ENCODE measurements at places on chromosomes 1 and 21. TPM values are rescaled to one million over a fixed set of nuclear protein-coding genes. Genes with fewer than 3 reads are reported as not detected.

The NIBAN1 gene
- 544 TPM for total RNA-seq

The HCRTR1 gene
- 0.52 TPM for total RNA-seq

The CR2 gene
- not detected for total RNA-seq

The SLC45A3 gene
- 6.1 TPM for total RNA-seq

The DENND2D gene
- total RNA-seq: 1.2 TPM

The CR1 gene
- total RNA-seq: 19.3 TPM

The SPRR2E gene
- not detected for total RNA-seq

The CFHR3 gene
- total RNA-seq: not detected

The AK4 gene
- total RNA-seq: 87.8 TPM

DNA sequence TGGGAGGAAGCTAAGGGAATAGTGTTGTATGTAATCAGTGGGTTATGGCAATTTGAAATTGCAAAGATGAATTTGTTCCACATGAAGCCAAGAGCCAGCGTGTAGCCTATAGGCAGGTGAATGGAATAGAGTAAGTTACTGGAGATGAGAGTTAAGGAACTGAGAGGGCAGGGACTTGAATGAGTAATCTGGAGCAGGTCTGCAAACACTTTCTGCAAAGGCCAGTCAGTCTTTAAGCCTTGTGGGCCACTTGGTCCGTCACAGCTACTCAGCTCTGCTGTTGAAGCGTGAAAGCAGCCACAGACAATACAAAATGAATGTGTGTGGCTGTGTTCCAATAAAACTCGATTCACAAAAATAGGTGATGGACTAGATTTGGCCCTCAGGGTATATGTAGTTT lies 29.2 kb downstream of the SZT2 start:
- H3K4me1 ChIP-seq: peaks cover 2% of the 10 kb centered on the region
- DNase-seq: no peak
- no peak overlapping the region for H3K27ac ChIP-seq
- no peaks in the 10 kb centered on the region for H3K27me3 ChIP-seq
- H3K36me3 ChIP-seq: peaks cover 83% of the 10 kb centered on the region

DNA sequence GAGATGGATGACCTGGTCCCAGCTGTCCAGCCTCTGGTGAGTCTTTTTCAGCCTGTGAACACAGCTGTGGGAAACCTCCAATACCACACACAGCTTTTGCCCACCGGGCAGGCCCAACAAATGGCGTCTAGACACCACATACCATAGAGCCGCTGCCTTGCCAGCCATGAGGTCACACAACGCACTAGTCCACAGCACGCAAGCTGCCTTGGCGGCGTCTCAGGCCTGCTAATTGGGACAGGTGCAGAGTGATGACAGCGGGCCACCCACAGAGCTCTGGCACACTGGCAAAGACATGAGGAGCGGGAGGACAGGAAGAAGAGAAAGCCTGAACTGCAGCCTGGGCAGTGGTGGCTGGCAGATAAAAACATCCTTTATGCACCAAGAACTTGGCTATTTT lies 125.5 kb downstream of the ADAMTS1 start:
- no peak overlapping the region for H3K27ac ChIP-seq
- H3K27me3 ChIP-seq: no peaks in the 10 kb centered on the region
- peak; percentile 27 for DNase-seq

DNA sequence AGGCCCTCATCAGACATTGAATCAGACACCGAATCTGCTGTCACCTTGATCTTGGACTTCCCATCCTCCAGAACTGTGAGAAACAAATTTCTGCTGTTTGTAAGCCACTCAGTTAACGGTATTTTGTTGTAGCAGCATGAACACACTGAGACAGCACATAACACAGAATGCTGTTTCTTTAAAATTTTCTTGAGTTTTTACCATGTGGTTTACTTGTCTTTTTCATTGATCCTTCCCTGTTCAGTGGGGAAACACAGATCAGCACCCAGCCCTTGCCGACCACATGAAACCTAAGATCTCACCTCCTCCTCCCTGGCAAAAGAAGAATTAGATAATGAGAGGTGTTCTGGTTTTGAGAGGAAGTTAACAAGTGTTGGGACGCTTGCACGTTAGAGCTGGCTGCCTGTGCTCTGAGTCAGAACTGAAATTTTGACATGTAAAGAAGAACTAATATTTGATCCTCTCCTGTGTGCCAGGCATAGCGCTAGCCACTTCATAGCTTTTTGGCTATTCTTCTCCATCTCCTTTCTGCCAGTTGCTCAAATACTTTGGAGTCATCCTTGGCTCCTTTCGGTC lies 179.6 kb downstream of the DHRS3 start:
- no peak for DNase-seq
- H3K27me3 ChIP-seq: no peaks in the 10 kb centered on the region
- no peak overlapping the region for H3K4me3 ChIP-seq
- H3K4me1 ChIP-seq: peaks cover 23% of the 10 kb centered on the region
- H3K36me3 ChIP-seq: peaks cover 6% of the 10 kb centered on the region
- peak overlapping the region; percentile 6 for H3K27ac ChIP-seq

DNA sequence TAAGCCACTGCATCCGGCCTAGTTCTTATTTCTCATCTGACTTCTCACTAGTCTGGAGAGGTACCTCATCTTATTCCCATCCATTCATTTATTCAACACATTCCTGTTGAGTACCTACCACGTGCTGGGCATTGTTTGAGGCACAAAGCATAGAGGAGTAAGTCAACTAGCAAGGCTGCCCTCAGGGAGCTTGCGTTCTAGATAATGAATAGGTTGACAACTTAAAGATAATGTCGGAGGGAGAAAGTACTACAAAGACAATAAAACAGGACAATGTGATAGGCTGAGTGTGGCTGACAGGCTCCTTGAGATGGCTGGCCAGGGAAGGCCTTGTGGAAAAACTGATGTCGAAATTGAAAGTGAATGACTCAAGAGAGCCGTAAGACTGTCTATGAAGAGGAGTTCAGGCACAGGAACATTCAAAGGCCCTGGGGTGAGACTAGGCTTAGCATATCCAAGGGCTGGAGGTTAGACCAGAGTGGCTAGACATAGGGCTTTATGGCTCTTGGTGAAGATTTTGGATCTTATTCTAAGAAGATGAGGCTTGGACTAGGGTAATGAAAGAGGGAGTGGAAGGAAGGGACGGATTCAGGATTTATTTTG lies 18.3 kb downstream of the SPATA21 start:
- DNase-seq: no peak
- no peak overlapping the region for H3K4me3 ChIP-seq
- H3K27ac ChIP-seq: no peak overlapping the region

- H3K36me3 ChIP-seq: no peaks in the 10 kb centered on the region
- DNase-seq: no peak
- no peak overlapping the region for H3K4me3 ChIP-seq
- no peak overlapping the region for H3K27ac ChIP-seq
Measured at GRCh38 chr1:63022319-63022718, 238.4 kb downstream of the ATG4C start.

DNA sequence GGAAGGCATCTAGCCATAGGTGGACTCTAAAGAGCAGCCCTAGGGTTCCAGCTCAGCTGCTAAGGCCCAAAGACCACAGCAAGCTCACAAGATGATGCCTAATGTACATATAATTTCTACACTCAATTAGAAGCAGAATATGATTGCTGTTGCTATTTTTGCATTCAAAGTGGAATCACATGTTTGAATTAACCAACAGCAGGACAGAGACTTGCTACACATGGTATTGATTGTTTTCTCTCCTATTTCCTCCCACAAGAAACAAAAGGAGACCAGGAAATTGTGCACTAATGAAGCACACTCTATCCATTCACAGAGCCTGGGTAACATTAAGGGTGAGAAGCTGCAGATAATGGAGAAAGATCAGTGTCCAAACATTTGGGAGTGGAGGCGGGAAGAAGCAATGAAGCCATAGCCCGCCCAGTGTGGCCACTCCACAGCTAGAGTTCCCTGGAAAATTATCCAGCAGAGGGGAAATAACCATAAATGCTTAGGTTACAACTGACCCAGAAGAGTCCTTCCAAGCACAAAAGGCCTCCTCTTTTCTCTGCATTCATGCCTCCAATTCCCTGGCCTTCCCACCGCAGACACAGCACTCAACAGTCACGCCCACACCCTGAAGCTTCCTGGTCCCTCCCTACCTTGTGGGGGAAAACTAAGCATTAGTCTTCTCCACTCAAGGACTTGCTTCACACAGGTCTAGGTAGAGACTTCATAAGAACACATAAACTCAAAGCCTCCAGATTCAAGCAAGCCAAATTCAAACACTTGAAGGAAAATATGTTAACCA lies 7.5 kb downstream of the CNN3 start:
- no peak overlapping the region for H3K4me3 ChIP-seq
- DNase-seq: no peak
- H3K36me3 ChIP-seq: peaks cover 3% of the 10 kb centered on the region
- H3K4me1 ChIP-seq: peaks cover 99% of the 10 kb centered on the region
- H3K27ac ChIP-seq: peak overlapping the region; percentile 1
- H3K27me3 ChIP-seq: no peaks in the 10 kb centered on the region

DNA sequence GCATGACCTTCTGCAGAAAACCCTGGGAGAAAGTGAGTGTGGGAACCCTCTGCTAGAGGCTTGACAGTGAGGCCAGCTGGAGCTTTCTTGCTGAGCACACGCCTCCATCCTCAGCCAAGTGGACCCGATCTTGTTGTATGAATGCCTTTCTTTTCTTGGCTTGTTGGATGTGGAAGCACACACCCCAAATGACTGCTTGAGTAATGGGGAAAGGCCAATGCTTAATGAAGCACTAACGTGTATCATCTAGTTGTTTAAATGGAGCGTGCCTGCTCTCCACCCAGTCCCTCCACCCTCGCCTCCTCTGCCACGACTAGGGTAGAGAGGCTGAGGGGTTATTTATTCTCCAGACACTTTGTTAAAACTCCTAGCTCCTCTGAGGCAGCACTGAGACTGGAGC lies 54.3 kb upstream of the IKBKE start:
- H3K4me3 ChIP-seq: no peak overlapping the region
- peaks cover 20% of the 10 kb centered on the region for H3K4me1 ChIP-seq
- no peak for DNase-seq
- H3K27ac ChIP-seq: no peak overlapping the region

DNA sequence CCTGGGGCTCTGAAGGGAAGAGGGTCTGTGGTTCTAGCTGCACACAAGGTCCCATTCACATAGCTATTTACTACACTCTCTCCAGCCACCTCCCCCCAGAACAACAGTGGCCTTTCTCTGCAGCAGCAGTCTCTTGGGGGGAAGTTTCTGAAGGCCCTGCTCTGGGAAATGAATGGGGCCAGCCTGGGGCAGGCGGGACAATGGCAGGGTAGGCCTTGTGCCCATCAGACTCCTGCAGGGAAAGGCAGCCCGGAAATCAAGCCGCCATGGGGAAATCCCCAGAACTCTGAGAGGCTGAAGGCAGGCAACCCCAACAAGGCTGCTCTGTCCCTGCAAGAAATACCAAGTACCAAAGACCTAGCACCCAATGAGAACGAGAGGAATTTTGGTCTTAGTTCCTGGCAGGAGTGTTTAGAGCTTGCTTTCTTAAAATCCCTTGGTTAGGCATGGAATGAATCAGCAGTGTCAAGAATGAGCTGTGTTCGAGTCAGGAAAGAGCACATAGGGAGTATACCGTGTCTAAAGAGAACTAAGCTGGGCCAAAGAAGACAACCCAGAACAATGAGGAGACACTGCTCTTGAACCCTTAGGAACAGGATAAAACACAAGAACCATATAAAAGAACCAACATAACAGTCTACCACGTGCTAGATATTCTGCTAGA lies 11.3 kb downstream of the ARHGEF11 start:
- H3K4me1 ChIP-seq: no peaks in the 10 kb centered on the region
- no peak overlapping the region for H3K27ac ChIP-seq
- no peak for DNase-seq
- H3K4me3 ChIP-seq: no peak overlapping the region
- H3K36me3 ChIP-seq: no peaks in the 10 kb centered on the region
- no peaks in the 10 kb centered on the region for H3K27me3 ChIP-seq

- no peaks in the 10 kb centered on the region for H3K4me1 ChIP-seq
- peaks cover 93% of the 10 kb centered on the region for H3K36me3 ChIP-seq
- H3K4me3 ChIP-seq: no peak overlapping the region
- no peaks in the 10 kb centered on the region for H3K27me3 ChIP-seq
Measured at GRCh38 chr21:39263372-39263771, 50.1 kb downstream of the BRWD1 start.

DNA sequence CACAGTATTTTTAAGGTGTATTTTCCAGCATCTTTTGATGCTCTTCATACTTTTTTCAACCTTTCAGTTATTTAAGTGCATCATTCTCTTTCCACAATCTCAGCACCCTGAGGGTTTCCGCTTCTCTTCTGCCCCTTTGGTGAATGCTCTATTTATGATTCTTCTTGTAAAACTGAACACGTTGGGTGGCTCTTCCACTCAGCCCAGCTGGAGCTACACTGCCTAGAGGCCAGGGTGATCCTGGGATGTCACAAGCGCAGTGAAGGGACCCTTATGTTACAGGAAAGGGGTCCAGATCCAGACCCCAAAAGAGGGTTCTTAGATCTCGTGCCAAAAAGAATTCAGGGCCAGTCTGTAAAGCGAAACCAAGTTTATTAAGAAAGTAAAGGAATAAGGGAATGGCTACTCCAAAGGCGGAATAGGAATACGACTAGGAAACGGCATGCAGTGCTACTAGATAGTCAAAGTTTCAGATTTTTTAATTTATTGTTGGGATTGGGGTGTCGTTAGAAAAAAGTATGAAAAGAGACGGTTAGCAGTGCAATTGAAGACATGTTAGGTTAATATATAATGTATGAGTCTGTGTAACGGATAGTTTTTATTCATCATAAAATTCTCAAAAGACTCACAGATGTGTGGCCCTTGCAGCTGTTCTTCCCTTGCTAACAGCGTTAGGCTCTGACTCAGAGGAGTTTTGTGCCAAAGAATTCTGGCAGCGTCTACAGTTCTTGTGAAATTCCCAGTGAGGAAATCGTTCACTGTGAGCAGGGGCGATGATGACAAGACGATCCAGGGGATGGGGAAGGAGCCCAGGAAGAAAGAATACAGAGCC lies 14.4 kb upstream of the ERVH48-1 start:
- no peaks in the 10 kb centered on the region for H3K27me3 ChIP-seq
- no peak overlapping the region for H3K4me3 ChIP-seq
- no peaks in the 10 kb centered on the region for H3K36me3 ChIP-seq
- peak overlapping the region; percentile 74 for H3K27ac ChIP-seq

DNA sequence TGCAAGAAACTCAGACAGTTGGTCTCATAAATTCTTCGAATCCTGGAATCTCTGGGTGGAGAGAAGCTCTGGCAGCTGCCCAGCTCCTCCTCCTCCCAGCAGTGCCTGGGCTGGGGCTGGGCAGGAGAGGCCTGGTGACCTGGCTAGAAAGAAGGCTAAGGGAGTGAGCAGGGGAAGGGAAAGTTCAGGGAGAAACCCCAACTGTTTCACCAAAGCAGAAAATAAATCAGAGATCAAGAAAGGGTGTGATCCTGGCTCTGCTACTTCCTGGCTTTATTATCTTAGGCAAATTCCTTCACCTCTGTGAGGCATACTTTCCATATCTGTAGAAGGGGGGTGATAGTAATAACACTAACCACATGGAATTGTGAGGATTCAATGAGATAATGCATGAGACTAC lies 8.8 kb upstream of the COL16A1 start:
- no peak overlapping the region for H3K4me3 ChIP-seq
- H3K36me3 ChIP-seq: no peaks in the 10 kb centered on the region
- DNase-seq: peak; percentile 56
- H3K4me1 ChIP-seq: no peaks in the 10 kb centered on the region
- peak overlapping the region; percentile 8 for H3K27ac ChIP-seq
